G401 (cell line): ENCODE measurements at places on chromosomes 3 and 15. TPM values are rescaled to one million over a fixed set of nuclear protein-coding genes. Genes with fewer than 3 reads are reported as not detected.

The RYR3 gene
- total RNA-seq: 0.44 TPM in 1 of 2 replicates, not detected in the other

DNA sequence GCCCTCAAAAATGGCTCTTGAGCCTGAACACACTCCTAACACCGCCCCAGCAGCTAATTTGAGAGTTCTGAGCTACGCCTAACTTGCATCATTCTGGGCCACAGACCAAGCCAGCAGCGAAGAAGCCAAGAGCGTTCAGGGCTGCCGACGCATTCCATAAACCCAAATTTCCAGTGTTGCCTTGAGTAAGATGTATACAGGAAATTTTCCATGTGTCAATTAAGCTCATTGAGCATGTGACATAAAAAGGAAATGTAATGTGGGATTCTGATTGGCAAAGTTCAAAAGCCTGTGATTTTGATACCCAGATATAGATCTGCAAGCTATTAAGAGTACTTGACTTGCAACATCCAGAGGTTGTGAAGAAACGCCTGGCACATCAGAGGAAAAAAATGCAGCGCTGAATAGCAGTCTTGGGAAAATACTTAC is 148.6 kb upstream of the NR2F2 start:
- DNase-seq: no peak

DNA sequence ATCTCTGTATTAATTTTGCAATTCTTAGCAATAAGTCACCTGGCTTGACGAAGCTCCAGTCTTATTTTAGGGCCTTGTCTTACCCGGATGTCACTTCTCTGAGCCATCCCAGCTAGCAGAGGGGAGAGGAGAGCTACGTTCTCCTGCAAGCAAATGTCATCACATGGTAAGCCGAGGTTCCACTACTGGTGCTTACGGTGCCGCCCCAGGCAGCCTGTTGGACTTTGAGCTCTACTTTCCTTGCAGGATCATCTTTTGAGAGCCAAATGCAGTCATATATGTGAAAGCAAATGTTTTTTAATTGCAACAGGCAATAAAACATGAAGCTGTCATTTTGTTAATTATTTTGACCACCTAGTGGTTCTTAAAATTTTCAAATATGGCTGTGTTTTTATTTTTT is 140.9 kb downstream of the FAM43A start:
- DNase-seq: no peak

DNA sequence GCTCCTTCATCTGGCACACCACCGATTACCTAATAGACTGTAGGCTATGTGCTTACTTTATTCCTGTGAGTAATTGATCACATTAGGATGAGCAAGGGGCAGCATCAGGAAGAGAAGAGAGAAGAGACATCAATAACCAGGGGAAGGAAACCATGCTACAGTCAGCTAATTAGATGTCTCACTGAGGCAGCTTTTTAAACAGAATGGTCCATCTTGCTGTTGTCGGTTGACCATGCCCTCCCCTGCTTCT is 278.4 kb downstream of the RPLP1 start:
- DNase-seq: no peak

The SHC4 gene
- not detected in 2 replicates for total RNA-seq

The OSTN gene
- total RNA-seq: not detected in 2 replicates

DNA sequence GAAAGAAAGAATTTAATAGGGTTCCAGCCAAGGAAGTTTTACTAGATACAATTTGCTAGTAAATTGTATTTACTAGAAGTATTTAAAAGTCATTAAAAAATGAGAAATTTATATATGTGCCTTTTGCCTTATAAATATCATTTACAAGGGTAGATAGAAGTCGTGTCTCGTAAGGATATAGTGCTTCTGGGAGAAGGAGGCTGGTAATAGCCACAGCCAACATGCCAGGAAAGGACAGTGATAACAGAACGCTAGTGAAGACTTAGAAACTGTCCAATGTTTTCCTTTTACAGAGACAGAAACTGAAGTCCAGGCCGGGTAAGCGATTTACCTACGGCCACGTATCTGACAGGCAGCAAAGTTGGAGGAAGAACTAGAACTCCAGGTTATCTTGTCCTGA is 113.5 kb upstream of the LRRN1 start:
- DNase-seq: no peak

The KNSTRN gene
- 123 and 146 TPM in 2 replicates for total RNA-seq

- no peak for DNase-seq
These were observed 248.1 kb downstream of the KLF13 start for GRCh38 chr15:31574766-31575165.

DNA sequence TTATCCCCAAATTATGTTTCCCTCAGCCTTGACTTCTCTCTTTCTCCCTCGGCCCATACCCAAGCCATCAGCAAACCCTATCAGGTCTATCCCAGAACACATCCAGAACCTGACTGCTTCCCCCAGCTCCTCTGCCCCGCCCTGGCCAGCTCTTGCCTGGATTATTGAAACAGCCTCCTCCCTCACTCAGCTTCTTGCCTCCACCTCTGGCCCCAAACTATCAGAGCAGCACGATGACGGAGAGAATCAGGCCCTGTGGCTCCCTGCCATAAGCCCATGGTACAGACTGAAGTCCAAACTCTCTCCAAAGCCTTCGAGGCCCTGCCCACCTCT is 105.3 kb upstream of the LINGO1 start:
- no peak for DNase-seq

The PLSCR2 gene
- not detected in 2 replicates for total RNA-seq

The C3orf62 gene
- total RNA-seq: 0.31 and 1.7 TPM in 2 replicates

The MEF2A gene
- total RNA-seq: 13.6 and 25.1 TPM in 2 replicates

DNA sequence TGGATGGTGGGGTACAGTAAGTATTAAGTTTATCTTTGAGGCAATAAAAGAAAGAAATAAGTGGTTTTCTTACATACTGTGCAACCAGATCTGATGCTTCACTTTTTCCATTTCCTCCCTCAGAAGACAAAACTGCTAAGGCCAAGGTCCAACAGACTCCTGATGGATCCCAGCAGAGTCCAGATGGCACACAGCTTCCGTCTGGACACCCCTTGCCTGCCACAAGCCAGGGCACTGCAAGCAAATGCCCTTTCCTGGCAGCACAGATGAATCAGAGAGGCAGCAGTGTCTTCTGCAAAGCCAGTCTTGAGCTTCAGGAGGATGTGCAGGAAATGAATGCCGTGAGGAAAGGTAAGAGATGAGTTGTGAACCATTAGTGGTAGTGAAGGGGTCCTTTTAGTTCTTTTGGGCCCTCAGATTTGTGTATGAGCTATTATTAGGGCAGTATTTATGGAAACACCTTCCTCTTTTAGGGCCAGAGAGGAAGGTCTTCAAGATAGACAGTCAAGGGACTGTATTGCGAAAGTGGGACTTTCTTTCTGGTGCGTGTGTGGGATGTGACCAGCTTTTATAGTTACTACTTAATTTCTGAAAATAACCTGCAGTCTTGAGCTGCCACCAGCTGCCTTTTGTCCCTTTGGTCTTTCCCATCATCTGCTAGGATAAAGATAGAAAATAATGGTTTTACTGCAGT is 4.6 kb downstream of the ALAS1 start:
- peak; percentile 98 for DNase-seq

The NIPA2 gene
- 115 and 137 TPM in 2 replicates for total RNA-seq

The CELF6 gene
- total RNA-seq: 0.07 and 0.18 TPM in 2 replicates

- no peak for DNase-seq
These were observed 782 bp upstream of the IREB2 start for GRCh38 chr15:78437107-78437761.

DNA sequence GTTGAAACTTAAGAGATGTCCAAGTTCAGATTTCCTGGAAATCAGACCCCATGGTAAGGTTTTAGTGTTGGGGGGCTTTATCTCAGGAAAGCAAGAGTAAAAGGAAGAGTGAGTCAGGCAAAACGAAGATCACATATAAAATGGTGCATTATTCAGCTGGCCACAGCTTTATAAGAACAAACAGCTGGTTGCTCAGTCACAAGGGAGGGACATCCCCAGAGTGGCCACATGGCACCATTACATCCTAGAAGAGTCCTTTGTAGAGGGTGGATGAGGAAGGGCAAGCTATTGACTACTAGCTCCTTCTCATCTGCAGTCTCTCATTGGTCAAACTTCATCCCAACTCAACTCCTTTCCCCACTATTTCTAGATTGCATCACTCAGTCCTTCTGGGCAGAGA is 68.3 kb upstream of the COL8A1 start:
- DNase-seq: no peak

The VILL gene
- total RNA-seq: 7.1 and 8.2 TPM in 2 replicates

The GHSR gene
- not detected in 2 replicates for total RNA-seq

GRCh38 chr3:94063496-94064119 is 747 bp downstream of the NSUN3 start:
- no peak for DNase-seq

DNA sequence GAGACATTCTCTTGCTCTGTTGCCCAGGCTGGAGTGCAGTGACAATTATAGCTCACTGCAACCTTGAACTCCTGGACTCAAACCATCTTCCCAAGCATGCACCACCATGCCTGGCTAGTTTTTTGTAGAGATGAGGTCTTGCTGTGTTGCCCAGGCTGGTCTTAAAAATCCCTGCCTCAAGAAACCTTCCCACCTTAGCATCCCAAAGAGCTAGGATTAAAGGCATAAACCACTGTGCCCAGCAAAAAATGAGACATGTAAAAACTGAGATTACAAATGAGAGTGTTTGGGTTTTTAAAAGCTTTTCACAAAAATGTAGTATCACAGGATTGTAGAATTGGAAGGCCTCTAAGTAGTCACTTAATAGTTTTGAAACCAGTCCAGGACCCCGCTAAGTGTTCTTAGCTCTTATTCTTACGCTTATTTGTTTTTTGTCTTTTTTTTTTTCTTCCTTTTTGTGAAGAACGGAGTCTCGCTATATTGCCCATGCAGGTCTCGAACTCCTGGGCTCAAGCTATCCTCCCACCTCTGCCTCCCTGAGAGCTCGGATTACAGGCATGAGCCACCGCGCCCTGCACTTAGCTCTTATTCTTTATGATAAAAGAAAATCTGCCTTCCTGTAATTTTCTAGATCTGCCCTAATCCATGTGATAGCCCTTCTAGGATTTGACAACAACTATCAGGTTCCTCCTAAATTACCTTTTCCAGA is 31.5 kb downstream of the KLHL18 start:
- no peak for DNase-seq

The CASR gene
- total RNA-seq: not detected in 2 replicates

The PLS1 gene
- 5.2 and 12.1 TPM in 2 replicates for total RNA-seq

DNA sequence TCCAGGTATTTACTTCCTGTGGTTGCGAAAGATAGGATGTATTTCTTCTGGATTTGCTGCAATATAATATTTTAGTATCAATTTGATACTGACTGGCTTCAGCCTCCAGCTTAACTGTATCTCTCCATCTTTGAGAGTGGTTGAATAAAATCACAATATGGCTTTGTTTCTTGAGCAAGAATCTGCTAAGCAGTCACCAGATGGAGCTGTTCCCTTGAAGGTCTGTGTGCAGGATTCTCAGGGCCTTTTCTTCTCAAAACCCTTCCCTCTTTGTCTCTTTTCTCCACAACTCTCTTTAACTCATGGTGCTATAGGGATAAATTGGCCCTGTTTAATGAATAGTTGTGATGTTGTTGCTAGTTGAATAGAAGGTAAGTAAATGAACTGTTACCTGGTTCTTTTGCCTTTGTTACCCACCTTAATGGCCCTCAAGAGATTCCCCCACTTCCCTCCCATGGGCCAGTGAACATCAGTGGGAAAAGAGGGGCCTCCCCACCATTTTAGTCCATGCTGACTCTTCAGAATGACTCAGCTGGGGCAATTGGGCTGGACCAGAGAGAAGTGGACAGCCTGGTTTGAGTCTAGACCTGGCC is 34.8 kb upstream of the RAB6B start:
- peak; percentile 75 for DNase-seq

DNA sequence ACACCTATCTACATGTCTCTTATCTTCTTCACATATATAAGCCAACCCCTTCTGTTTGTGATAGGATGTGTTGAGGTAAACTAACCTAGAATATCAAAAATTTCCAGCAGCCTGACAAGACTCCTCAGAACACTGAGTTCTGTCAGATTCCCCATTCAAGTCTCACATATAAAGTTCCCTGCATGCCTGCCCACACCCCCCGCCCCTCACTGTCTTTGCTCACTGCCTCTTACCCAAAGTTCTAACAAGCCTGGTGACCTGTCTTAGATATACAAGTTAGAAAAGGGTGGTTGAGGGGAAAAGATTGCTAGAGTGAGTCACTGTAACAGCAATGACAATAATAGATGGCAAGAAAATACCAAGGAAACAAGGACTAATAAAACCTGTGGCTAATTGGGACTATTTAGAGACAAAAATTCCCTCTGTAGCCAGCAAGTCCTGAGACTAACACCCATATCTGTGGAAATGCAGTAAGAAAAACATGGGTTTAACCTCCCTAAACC is 40.1 kb downstream of the FBXO22 start:
- no peak for DNase-seq

- no peak for DNase-seq
These were observed 15.6 kb downstream of the CLDN1 start for GRCh38 chr3:190306513-190307163.

- no peak for DNase-seq
These were observed 335.9 kb upstream of the SLCO3A1 start for GRCh38 chr15:91517491-91518200.

DNA sequence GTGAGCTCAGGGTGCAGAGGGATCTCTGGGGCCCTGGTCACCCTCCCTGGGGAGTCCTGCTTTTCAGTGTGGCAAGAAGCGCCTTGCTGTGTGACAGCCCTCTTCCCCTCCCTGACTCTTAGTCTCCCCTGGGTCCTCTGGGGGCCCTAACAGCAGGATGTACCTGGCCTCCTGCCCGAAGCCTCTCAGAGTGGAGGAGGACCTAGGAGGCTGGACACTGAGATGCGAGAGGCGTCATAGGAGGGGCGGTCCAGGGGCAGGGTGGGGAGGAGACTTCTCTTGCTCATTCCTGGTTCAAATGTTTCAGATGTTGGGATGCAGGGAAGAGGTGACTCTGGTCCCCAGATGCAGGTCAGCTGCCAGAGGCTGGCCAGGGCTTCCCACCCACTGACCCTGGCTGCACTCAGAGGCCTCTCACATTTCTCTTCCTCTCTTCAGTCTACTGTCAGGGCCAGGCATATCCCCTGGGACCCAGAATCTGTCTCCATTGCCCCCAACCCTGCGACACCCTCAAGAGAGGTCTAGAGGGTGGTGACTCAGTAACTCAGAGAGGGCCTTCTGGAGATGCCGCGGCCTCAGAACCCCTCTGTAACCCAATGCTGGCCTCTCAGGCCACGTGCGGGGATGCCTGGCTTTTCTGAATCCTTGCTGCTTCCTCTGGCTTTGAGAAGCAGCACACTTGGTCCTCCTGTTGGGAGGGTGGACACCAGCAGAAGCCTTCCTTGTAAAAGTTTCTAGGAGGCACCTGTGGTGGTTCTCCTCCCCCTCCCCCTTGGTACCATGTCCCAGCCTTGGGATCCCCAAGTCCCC is 25.9 kb downstream of the SNX33 start:
- peak; percentile 34 for DNase-seq

- no peak for DNase-seq
These were observed 31.8 kb upstream of the PSMD6 start for GRCh38 chr3:64055076-64055475.

DNA sequence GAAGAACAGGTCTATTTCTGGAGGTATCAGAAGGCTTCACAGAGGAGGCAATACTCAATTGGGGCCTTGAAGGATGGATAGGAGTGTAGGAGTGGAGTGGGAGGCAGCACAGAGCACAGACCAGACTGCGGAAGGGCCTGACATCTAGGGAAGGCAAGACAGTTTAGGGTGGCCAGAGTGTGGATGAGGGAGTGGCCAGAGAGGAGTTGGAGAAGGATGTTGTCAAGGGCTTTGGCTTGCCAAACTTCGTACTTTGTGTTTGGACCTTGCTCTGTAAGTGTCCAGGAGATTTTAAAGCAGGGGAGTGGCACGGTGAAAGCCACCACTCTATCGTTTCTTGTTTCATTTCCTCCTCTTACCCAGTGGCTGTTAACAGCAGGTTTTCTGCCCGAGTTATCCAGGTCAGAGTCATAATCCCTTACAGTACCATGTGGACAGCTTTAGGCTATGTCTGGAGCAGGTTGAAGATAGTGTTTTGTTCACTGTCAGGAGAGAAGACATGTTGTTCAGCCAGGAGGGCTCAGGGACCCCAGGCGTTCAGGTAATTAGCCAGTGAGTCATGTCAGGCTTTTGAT is 12.3 kb downstream of the SMAD3 start:
- DNase-seq: no peak
